Right ventricle myocardium superior (tissue), 1 donor: ENCODE measurements at places on chromosomes 7 and 10.

DNA sequence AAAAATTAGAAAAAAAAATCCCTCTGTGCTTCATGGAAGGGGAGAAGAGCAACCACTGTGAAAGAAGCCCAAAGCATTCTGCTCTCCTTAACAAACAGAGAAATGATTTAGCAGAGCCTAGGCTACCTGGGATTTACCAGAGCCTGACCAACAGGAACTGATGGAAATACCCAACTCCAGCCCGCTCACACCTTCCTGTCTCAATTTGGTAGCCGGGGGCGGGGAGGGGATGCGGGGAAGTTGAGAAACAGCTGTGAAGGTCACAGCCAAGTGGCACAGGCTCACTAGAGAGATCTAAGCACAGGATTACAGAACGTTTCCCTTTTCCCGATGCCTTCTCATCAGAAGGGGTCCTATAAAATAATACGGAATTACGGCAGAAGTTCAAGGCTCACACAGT is 17.6 kb downstream of the RSU1 start:
- no peak for DNase-seq

DNA sequence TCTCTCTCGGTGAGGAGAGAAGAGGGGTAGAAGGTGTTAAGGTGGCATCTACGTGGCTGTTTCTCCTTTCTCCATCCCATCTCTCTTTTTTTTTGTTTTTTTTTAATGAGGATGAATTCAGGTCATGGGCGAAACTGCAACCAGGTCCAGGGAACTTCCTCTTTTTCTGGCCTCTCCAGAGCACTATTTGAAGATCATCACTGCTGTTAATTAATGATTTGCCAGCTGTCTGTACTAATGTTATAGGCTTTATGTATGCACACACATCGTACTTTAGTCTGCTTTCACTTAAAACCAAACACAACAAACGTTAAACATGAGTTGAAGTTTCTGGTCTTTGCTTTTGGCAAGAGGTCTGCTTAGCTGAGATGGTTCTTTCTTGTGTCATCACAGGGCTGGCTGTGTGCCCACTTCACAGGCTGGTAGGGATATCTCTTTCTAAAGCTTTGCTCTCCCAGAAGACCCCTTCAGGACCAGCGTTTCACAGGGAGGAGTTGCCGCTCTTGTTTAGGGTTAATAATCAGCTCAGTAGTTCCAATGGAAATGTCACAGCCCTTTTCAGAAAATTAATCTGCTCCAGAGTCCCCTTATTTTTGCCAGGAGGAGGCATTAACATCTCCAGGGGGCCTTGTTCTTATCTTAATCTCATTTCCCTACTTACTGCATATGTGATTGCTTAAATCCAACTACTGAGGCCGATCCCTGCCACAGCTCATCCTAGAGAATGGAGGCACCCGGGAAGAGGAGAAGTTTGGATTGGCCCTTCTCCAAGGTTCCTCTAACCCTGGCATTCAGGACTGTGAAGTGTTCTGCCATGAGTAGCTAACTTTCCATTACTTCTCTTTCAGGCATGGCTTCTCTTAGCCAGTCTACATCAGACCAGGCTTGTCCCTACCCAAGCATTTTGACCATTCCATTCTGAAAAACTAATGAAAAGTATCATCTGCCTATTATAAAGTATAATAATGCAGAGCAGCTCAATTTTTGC is 273.9 kb upstream of the NFE2L3 start:
- no peak for DNase-seq

GRCh38 chr7:107579554-107579884 is 527 bp upstream of the BCAP29 start:
- no peak for DNase-seq

- no peak for DNase-seq
Observed at GRCh38 chr10:63110940-63111339, 22.2 kb upstream of the NRBF2 start.

DNA sequence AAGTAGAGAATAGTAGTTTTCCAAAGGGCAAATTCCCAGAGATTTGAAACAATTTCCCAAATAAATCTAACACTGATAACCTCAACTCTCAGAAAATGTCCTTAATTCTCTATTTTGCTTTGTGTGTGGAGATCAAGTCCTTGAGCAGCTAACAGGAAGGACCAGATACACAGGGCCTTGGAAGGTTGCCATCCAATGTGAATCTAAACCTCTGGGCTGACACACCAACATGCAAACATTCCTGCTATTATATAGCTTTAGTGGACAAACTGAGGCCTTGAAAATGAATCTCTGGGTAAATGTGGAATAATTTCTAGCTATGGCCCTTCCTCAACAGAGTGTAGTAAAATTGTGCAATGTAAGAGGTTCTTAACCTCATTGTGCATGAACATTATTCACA is 44.1 kb upstream of the PARD3 start:
- no peak for DNase-seq

DNA sequence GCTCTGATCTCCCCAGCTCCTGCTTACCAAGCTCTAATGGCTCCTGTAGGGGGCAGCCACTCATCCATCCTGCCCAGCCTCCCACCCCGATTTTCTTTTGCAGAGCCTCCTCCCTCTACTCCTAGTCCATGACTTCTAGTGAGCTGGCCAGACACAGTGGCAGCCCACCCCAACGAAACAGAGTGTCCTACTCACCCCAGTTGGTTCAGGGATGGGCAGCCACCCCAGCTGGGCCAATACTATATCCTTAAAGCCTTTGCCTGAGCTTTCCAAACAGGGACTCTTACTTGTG is 77.1 kb downstream of the GRID1 start:
- no peak for DNase-seq

DNA sequence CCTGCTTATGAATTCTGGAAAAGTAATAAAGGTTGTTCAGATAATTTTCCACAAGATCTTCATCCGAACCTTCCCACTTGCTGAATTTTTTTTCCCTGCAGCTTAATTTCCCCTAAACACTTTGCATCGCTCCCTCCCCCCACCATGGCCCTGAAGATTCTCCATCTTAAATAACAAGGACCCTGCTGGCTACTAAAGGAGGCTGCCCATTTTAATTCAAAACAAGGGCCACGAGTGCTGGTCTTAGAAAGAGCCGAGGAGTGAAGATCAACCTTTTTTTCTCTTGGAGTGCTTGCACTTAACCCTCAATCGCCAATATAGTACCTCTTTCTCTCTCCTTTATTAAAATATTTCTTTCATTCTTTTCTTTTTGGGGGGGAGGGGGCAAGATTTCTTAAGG is 9.2 kb upstream of the SP8 start:
- DNase-seq = no peak

DNA sequence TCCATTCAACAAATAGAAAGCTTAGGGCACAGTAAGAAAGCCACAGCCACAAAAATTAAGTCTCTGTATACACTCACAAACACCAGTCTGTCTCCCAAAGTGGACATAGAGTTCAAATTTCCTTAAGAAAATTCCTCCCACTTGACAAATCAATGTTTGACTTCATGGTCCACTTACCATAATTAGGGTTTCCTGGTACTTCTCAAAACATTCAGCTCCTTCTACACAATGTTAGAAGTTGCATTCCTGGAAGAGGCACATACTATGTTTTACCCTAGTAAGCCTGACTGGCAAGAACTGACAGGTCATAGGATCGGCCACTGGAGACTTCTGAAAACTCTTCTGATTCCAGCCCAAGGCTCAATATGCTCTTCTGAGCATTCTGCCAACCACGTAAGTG is 70.5 kb downstream of the CPXM2 start:
- no peak for DNase-seq

DNA sequence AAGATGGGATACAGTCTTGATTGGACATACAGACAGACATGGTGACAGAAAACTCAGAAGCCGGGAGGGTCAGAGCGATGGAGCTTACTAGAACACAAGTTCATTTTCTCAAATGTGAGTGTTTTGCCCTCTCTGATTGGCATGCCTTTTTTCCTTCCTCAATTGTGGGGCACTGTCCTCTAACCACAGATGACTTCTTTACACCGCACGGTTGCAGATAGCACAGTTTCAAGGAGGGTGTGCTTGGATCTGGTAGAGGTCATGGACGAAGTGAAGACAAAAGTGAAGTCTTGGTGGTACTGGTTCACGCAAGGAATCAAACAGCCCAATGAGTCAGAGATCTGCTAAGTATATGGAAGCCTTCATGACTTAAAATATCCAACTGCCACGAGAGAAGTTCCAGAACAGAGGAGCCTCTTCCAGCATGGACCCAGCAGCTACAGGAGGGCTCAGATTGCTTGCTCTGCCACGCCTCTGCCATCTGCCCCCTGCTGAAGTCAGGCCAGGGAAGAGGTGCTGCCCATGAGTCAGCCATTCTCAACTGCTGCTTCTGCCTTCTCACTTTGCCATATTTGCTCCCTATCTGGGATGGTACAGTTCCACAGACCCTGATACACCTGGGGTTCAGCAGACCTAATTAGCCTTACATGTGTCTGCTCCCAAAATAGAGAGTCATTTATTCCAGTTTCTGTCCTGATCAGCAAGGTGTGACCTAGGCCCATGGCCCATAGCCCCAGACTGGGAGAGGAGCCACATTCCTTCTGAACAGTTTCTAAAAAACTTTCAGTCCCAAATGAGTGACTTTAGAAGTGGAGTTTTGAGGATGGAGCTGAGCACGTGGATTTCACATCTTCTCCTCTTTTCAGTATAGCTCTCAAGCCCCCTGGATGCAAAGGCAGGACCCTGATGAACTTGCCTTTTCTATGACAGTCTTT is 413.8 kb downstream of the KCNMA1 start:
- DNase-seq = no peak

DNA sequence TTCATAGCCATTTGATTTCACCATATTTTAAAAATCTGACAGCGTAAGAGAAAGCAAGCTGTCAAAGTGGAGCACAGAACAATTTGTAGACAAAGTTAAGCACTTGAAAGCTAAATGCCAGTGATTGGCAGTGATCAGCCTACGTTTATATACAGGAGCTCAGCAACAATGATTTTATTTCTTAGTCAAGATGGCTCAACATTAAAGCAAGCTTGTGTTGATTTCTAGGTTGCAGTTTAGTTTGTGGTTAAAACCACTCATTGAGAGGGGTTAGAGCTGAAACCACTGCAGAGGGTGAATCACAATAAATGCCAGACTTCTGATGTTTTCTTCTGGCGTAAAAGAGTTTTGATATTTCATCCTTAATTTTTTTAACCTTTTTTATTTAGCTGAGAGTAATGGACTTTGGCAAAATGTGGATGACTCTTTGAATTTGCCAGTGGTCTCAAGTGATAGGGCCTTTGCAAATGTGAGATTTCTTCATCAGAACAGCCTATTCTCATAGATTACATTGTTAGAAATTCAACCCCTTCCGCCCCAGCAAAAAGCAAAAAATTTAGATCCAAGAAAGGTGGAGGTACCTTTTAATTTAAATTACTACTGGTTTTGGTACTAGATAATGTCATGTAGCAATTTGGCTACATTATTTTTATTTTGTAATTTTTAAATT is 73.8 kb downstream of the SHOC2 start:
- DNase-seq = no peak

GRCh38 chr10:2137549-2138174 is 400.3 kb upstream of the ADARB2 start:
- no peak for DNase-seq

DNA sequence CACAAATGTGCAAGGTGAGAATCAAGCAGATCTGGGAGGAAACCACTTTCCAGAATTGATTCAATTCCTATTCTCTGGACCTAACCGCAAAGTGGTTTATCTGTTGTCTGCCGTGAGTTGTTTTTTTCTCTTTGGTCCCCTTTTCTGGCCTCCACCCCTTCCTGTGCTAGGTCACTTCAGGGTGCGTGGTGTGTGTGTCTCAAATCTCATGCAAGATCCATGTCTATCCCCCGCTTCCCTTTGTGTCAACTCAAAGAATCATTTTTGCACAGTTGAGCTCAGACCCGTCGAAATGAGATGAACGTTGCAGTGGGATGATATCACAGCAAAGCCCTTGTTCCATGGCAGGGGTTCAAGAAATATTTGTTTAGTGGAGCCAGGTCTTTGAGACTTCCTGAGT is 184.5 kb downstream of the GATA3 start:
- no peak for DNase-seq

GRCh38 chr7:127876393-127876792 is 154.8 kb downstream of the LRRC4 start:
- no peak for DNase-seq

DNA sequence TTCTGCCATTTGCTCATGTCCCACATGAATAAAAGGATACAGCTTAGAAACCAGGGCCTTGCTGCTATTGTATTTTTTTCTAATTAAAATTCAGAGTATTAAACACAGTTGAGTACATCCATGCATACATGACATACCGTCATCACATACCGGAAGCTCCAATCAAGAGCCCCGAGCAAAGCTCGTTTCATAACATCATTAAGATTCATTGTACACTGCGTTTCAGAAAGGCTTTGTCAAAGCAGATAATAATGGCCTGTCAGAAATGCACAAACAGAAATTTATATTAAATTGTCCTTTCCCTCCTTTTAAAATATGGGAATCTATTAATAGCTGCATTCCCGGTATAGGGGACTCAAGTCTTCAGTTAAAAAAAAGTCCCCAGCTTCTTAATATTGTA is 103.4 kb downstream of the PRTFDC1 start:
- no peak for DNase-seq

DNA sequence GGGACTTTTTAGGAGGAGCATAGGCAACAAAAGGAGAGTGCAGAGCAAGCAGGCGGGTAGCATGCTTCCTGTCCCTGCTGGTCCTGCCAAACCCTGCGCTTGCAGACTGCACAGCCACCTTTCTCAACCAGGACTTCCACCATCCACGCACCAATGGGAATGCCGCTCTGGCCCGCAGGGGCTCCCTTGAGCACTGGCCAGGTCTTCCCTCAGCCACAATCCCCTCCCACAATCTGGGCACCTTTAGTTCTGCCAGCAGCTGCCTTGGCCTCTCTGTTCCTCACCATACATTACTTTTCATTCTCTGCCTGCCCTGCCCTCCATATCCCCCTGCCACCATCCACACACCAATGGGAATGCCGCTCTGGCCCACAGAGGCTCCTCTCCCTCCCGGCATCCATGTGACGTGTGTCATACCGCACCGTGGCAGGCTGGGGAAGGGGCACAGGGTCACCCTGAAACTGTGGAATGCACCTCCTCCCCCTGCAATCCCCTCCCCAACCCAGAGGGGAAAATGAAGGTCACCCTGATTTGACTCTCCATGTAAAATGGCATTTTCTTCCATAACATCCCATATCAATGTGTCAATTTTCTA is 97.3 kb upstream of the MACROH2A2 start:
- DNase-seq = no peak

GRCh38 chr10:33804584-33804983 is 470.1 kb upstream of the NRP1 start:
- no peak for DNase-seq
